NCI-H2227 treated with DMSO at 0.1 percent for 48 hours (cell line): ENCODE measurements at places on chromosomes 3 and 15.

- DNase-seq: no peak
Observed at GRCh38 chr3:122942937-122943827, 84.4 kb downstream of the SEMA5B start.

DNA sequence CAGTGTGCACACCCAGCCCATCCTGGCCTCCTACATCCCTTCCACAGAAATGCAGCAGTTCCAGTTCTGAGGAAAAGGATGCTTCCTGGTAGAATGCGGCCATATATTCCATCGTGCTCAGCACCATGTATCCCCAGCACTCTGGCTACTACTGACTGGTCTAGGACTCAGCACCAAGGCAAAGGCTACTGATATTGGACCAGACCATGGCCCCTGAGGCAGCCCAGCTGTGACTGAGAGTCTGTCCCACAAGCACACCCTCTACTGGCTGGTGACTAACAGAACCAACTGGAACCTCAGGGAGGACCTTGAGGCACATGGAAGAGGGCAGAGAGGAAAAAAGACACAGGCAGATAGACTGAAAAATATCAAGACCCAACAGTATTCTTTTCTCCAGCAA, 30.0 kb downstream of the TARS3 start:
- DNase-seq: no peak

GRCh38 chr3:150329408-150329807, 78.7 kb upstream of the TSC22D2 start:
- no peak for DNase-seq

- no peak for DNase-seq
Observed at GRCh38 chr15:101118615-101119014, 133.2 kb downstream of the CHSY1 start.

- DNase-seq: no peak
Observed at GRCh38 chr3:42736081-42736480, 33.5 kb upstream of the HHATL start.

- DNase-seq: no peak
Observed at GRCh38 chr15:68644083-68644904, 65.5 kb downstream of the CORO2B start.
